Myocyte (in vitro differentiated cells): ENCODE measurements at places on chromosomes 4 and X.

GRCh38 chr4:186557486-186557885 lies 2.1 kb upstream of the MTNR1A start:
- DNase-seq, result peak; percentile 82

DNA sequence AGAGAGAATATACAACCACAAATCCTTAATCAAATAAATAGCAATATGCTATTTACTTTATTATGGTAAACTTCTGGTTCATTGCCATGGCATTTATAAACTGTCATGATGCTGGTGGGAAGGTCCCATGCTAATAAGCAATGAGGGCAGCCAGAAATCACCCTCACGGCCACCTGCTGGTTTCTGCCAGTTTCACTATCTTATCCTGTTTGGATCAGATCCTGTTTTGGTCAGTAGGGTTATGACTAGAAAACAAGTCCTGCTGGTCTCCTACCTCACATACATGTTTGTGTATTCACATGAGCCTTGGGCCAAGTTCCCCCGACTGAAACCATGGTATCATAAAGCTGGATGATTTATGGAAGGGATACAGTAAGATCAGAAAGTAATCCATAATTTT lies 28.1 kb downstream of the XAGE5 start:
- DNase-seq, result no peak

DNA sequence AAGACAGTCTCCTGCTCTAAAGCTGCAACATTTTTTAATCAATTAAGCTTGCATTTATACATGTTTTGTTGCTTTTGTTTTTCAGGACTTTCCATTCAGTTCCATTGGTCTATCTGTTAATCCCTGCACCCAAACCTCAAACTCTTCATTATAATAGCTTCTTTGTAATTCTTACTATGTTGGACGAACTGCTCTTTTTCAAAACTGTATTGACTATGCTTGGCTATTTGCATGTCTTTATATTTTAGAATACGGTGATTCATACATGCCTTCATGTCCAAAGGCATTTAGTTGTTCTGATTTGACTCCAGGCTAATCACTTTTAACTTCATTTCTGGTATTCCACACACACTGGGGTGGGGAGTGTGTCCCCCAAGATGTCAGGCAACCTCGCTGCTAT lies 14.1 kb downstream of the MAGEC1 start:
- no peak for DNase-seq

DNA sequence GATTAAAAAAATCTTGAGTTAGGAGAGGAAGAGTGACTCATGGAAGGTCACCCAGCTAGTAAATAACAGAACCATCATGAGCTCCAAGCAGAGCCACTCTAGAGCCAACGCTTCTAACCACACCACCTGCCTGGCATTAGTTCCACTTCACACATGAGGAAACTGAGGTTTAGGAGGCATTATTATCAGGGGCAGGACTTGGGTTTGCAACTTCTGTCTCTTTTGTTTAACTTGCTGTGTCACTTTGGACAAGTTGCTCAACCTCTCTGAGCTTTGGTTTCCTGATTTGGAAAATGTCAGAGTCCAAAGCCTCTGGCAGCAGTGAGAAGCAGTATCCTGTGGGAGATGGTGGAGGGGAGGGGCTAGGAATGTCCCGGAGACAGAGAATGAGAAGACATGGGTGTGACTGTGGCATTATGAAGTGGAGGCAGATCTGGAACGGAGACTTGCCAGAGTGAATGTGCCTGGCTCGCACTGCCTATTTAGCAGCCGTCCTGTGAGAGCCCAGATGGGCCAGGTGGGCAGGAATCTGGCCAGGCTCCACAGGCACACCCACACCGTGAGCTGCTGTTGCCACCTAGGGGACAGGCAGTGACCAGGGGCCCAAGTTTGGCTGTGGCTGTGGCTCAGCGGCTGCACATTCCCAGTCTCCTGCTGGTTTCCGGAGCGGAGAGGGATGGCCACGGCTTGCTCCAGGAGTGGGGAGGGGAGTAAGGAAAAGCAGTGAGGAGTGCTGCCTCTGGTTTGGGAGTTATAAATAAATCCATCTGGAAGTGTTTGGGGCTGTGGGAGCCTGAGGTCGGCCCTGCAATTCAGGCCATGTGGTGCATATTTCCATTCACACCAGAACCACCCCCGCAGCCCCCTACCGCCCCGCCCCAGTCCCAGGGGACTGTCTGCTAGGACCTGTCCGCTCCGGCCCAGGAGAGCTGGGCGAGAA lies 93.4 kb downstream of the NHSL2 start:
- DNase-seq, result peak; percentile 44

DNA sequence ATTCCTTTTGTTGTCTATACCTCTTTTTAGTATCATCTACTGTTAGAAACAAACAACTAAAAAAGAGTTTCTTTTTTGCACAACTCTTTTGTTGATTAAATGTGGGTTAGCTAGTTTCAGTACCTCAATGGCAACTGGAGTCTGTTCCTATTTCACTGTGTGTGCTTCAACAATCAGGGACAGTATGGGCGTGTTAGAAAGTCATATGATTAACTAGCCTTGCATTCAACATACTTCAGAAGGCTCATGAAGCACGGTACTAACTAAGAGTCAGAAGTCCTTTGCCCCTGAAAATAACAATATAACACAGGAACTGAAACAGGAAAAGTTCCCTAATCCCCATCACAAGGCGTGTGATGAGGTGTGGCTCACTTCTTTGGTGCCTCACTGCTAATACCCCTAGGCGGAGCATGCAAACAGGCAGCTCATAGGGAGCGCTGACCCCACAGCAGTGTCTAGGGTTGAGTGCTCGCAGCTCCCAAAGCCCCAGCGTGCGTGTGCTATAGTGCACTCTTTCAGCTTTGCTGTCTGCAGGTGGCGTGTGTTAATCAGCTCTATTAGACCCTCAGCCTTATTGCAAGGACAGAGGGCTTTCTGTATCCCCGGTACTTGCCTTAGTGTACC lies 203.1 kb upstream of the NDST3 start:
- DNase-seq, result no peak

DNA sequence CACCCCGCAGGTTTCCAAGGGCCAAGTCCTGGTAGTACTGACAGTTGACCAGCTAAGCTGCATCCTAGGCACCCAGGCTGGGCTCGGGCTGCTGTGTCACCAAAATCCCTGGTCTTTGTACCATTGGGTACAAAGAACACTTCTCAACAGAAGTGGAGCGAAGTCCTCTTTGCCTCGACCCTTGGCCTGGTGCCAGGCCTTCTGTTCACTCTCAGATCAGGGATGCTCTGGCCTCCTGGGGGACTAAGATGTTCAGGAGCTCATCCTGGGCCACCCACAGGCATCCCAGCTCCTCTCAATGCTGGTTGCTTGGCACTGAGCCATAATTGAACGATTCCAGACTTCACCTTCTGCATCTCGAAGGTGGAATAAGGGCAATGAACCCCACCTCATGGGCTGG lies 13.8 kb upstream of the SLC2A9 start:
- DNase-seq, result no peak

DNA sequence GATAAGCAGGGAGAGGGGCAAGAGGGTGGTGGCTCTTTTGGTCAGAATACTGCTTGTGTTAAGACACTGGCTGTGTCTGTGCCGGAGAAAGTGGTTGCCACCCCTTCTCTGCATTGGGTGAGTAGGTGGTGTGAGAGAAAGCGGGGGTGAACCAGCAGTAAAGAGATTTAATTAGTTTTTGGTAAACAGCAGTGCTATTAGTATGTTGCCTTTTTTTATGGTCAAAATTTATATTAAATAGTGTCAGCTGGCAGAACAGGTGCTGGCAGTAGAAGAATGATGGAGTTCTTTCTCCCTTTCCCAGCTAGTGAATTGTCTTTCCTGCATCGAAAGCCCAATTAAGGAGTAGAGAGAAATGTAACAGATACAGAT lies 181.6 kb downstream of the LARP7 start:
- DNase-seq, result no peak

DNA sequence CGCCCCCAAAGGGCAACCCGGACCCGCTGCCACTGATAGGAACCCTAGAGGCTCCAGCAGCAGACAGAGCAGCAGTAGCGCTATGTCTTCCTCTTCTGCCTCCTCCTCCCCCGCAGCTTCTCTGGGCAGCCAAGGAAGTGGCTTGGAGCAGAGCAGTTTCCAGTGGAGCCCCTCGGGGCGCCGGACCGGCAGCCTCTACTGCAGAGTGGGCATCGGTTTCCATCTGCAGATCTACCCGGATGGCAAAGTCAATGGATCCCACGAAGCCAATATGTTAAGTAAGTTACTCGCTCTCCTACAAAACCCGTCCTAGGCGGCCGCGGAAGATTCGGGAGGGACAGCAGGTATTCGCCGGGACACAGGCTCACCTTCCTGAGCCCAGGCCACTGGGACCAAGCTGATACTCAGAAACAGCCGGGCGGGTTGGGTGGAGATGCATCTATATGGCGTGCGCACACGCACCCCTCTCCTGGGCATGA lies 477 bp downstream of the FGF5 start:
- DNase-seq, result peak; percentile 67

DNA sequence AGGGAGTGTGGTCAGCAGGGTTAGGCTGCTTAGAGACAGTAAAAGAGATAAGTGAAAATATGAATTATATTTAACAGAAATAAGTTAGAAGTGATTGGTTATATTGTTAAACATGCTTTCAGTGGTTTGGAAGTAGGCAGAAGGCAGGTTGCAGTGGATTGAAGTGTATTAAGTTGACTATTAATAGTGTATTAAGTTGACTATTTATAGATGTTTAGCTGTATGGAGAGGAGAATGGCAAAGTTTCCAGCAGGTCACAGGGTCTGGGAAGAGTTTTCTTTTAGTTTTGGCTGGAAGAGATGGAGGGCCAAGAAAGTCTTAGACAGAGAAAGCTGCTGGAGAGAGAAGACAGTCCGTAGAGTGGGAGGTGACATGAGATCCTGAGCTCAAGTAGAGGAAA lies 7.9 kb downstream of the SMIM20 start:
- DNase-seq, result no peak

DNA sequence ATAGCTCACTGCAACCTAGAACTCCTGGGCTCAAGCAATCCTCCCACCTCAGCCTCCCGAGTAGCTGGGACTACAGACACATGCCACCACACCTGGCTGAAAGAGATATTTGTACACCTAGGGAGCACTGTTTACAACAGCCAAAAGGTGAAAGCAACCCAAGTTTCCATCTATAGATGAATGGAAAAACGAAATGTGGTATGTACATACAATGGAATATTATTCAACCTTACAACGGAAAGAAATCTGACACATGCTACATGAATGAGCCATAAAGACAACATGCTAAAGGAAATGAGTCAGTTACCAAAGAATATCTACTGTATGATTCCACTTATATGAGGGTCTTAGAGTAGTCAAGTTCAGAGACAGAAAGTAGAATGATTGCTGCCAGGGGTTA lies 52.2 kb downstream of the ABCG2 start:
- no peak for DNase-seq

DNA sequence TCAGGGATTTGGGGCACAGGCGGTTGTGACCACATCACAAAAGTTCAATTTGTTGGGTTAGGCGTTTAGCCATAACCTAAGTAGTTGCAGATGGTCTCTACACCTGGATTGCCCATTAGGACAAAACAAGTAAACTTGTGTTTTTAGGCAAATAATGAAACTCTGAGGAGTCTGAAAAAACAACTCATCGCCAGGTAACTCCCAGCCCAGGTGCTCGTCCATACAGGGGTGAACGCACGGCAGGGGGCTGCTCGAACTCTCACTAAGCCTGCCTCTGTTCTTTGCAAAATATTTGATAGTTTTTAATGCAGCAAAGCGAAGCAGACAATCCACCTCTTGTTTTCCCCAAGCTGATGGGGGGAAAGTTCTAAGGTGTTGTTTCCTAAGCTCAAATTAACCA lies 559 bp upstream of the RHOH start:
- no peak for DNase-seq

- DNase-seq, result no peak
Observed at GRCh38 chr4:1514612-1515011, 108.4 kb upstream of the NKX1-1 start.

DNA sequence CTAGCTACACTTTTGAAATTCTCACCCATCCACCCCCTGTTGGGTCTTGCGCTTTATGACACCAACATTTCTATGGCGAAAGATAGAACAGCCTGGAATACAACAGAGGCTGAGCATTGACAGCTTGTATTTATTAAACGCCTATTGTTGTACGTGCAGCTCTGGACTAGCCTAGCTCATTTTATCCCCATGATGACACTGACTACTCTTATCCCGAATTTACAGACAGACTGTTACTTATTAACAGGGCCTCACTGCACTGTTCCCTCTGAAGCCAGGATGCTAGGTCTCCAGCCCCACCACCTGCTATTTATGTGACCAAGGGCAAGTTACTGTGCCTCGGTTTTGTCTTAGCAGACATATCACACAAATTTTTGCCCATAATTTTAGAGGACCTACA lies 1.0 kb upstream of the RFC1 start:
- DNase-seq, result no peak

- DNase-seq, result no peak
Observed at GRCh38 chr4:65021149-65021548, 611.9 kb upstream of the TECRL start.

DNA sequence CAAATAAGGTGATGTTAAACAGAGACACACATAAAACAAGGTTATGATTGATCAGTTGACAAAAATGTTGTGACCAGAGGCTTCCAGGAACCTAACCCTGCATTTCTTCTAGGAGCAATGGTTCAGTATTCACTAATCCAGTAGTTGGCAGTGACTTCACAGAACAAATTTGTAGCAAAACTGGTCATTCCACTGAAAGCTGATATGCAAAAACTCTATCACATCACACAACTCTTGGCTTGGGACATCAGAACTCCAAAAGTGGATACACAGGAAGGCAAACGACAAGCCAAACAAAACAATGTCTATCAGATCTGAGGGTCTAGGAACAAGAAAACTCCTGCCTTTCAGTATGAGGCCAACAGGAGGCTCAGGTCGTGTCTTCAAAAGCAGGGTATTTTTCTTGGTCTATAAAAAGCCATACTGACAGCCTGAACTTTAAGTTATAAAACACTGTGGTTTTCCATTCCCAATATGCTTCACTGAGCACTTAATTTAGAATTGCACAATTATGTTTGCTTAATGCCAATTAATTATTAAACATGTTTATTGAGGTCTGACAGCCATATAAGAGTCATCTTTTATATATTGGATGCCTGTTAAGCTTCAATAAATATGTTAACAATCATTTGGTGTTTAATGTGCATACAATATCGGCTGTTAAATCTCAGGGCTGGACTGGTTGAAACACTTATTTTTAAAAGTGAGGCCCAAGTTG lies 45.6 kb downstream of the SOD3 start:
- no peak for DNase-seq

GRCh38 chr4:150619042-150619441 lies 37.1 kb downstream of the MAB21L2 start:
- DNase-seq, result peak; percentile 1

GRCh38 chr4:152920768-152921167 lies 15.4 kb upstream of the FHDC1 start:
- no peak for DNase-seq

GRCh38 chr4:96753216-96753615 lies 913.3 kb downstream of the PDHA2 start:
- peak; percentile 23 for DNase-seq

DNA sequence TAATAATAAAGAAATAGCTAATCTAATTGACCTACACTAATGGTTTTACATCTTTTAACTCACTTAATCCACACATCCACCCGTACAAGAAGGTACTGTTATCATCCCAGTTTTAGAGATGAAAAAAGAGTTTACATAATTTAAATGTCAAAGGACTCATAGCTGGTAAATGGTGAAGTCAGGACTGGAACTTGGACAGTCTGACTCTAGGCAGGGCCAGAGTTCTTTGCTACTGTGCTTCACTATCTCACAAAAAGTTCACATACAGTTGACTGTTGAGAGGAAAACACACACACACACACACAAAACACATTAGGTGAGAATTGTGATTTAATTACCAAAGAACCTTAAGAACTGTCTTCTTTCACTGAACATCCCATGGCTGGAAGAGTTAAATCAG lies 71.2 kb upstream of the PRSS48 start:
- DNase-seq, result no peak

GRCh38 chrX:3345281-3346191 lies 916 bp downstream of the MXRA5 start:
- peak; percentile 53 for DNase-seq
